ENCODE measurements at places on chromosomes 2 and 18. TPM values are rescaled to one million over a fixed set of nuclear protein-coding genes. Genes with fewer than 3 reads are reported as not detected.

The GREB1L gene
- total RNA-seq: not detected

DNA sequence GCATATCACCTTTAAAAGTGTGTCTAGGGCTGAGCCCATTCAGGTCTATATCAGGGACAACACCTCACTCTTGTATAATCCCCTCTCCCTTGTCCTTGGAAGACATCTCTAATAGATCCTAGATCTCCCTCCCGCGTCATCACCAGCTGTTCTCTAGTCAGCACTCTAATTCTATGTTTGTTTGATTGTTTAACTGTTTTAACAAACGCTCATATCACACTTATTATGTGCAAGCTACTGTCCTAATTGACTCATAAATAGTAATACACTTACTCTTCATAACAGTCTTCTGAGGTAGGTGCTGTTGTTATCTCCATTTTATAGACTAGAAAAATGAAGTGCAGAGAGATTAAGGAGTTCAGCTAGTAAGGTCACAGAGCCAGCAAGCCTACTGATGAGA is 1.6 kb upstream of the ERMN start:
- no peak overlapping the region for H3K4me3 ChIP-seq
- H3K27ac ChIP-seq: no peak overlapping the region
- H3K27me3 ChIP-seq: no peaks in the 10 kb centered on the region
- H3K36me3 ChIP-seq: peaks cover 4% of the 10 kb centered on the region
- DNase-seq: no peak

The REG3G gene
- not detected for total RNA-seq

DNA sequence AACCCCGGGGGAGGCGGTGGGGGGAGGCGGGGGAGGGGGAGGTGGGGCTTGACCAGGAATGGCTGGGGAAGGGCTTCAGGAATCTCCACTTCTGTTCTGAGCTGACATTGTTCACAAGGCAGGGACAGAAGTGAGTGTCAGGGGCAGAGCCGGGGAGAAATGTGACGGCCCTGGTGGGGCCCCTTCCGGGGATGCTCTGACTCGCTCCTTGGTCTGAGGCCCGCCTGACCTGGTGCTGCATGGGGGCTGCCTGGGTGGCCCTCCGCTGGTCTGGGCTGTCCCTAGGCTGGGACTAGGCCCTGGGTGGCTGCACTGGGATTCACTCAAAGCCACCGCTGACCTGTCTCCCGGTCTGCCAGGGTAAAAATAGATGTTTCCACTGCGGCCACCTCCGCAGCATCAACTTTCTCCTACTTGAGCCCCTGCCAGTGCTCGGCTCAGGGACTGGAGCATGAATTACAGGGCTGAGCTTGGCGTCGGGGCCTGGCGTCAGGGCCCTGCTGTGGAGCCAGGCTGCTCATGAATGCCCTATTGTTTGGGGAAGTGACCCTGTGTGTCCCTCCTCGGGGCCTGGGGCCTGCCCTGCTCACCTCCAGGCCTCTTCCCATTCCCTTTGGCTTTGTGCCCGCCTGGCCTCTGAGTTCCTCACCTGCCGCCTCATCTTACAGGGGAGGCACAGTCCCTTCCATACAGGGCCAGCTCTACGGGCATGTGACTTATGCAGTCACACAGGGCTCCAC is 247.5 kb downstream of the DYSF start:
- H3K4me1 ChIP-seq: no peaks in the 10 kb centered on the region
- no peak overlapping the region for H3K4me3 ChIP-seq
- H3K36me3 ChIP-seq: no peaks in the 10 kb centered on the region
- no peaks in the 10 kb centered on the region for H3K27me3 ChIP-seq
- no peak for DNase-seq

GRCh38 chr2:45778720-45779171 is 127.3 kb downstream of the PRKCE start:
- H3K4me3 ChIP-seq: no peak overlapping the region
- peaks cover 65% of the 10 kb centered on the region for H3K4me1 ChIP-seq
- peak; percentile 83 for DNase-seq
- H3K27ac ChIP-seq: no peak overlapping the region
- H3K36me3 ChIP-seq: no peaks in the 10 kb centered on the region

DNA sequence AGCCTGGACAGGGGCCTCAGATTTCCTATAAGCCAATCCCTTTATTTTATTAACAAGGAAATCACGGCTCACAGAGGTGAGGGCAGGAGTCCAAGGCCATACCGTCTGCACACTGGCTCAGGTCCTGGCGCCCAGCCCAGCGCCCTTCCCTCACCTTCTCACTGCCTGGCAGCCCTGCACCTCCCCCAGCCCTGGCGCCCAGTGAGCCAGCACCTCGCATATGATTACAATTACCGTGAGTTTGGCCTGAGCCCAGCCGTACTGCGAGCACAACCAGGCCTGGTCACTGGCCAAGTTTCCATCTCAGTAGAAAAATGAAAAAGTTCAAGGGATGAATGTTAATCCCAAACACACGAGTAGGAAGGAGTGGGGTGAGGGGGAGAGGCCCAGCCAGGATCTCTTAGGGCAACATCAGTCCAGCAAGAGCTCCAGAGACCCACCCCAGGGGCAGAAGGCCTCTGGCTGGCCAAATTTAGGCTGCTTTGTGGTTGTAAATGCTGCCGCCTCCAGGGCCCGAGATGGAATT is 68.4 kb downstream of the MCFD2 start:
- peaks cover 8% of the 10 kb centered on the region for H3K4me1 ChIP-seq
- peaks cover 6% of the 10 kb centered on the region for H3K27me3 ChIP-seq
- no peak overlapping the region for H3K4me3 ChIP-seq
- H3K36me3 ChIP-seq: no peaks in the 10 kb centered on the region
- no peak for DNase-seq

The FAM110C gene
- not detected for total RNA-seq

DNA sequence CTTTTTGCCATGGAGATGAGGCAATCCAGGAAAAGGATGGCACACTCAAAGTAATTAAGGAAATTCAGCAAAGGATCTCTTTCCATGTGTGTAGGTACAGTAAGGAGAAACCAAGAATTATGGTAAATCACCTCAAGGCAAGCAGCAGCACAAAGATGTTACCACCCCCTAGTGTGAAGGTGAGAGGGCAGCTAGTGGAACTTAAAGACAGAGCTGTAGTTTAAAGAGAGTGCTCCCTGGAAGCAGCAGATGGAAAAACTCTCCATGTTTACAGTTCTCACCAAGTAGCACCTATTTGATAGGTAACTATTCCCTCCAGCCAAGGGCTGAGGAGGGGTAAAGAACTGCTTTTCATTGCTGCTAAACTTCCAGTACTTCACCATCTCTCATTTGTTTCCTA is 860.4 kb upstream of the CRIM1 start:
- H3K27me3 ChIP-seq: no peaks in the 10 kb centered on the region
- H3K4me1 ChIP-seq: no peaks in the 10 kb centered on the region
- no peak for DNase-seq
- H3K27ac ChIP-seq: no peak overlapping the region
- no peaks in the 10 kb centered on the region for H3K36me3 ChIP-seq

The GRHL1 gene
- total RNA-seq: 0.76 TPM

DNA sequence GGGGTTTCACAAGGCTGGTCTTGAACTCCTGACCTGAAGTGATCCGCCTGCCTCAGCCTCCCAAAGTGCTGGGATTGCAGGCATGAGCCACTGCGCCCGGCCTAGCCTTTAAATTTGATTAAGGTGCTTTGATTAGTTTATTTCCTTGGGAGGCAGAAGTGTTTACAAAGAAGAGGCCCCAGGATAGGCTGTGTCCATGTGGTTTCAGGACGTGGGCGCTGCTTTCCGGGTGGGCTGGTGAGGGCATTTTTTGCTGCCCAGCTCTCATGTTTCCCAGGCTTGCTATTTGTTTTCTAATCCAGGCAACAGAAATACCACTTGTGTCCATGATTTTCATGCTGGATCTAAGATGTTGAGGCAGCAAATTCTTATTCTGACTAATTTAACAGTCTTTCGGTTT is 124.2 kb downstream of the SH3RF3 start:
- no peak overlapping the region for H3K4me3 ChIP-seq
- H3K36me3 ChIP-seq: no peaks in the 10 kb centered on the region
- no peaks in the 10 kb centered on the region for H3K27me3 ChIP-seq
- peaks cover 46% of the 10 kb centered on the region for H3K4me1 ChIP-seq
- DNase-seq: no peak

- no peaks in the 10 kb centered on the region for H3K27me3 ChIP-seq
- no peak for DNase-seq
- H3K4me1 ChIP-seq: no peaks in the 10 kb centered on the region
- H3K36me3 ChIP-seq: no peaks in the 10 kb centered on the region
- H3K27ac ChIP-seq: no peak overlapping the region
Observed at GRCh38 chr2:226439337-226439736, 360.3 kb downstream of the IRS1 start.

- H3K4me1 ChIP-seq: peaks cover 7% of the 10 kb centered on the region
- no peak overlapping the region for H3K27ac ChIP-seq
- H3K36me3 ChIP-seq: no peaks in the 10 kb centered on the region
- no peak overlapping the region for H3K4me3 ChIP-seq
- DNase-seq: peak; percentile 43
Observed at GRCh38 chr2:42722320-42723190, 41.4 kb downstream of the OXER1 start.

DNA sequence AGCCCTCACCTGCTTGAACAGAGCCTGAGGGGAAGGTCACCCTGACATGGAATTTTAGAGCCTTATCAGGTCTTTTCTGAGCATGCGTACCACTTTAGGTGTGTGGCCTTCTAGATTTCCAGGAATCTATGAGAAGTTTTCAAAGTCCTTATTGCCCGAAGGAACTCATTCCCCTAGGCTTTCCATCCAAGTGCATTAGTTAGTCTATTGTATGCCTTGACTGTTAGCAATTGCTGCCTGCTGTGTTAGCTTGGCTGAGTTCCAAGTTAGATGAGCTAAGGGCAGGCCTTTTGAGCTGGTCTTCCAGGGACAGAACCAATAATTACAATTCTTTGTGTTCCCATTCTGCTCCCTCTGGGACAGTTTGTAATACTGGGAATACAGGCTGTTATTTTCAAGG is 30.8 kb upstream of the PUM2 start:
- no peak overlapping the region for H3K27ac ChIP-seq
- H3K27me3 ChIP-seq: no peaks in the 10 kb centered on the region
- H3K4me1 ChIP-seq: no peaks in the 10 kb centered on the region
- DNase-seq: no peak

- no peak for DNase-seq
- no peak overlapping the region for H3K4me3 ChIP-seq
- H3K27me3 ChIP-seq: no peaks in the 10 kb centered on the region
- no peak overlapping the region for H3K27ac ChIP-seq
Observed at GRCh38 chr2:202023904-202024266, 9.8 kb upstream of the FZD7 start.

GRCh38 chr2:217004656-217005055 is 144.8 kb upstream of the TNP1 start:
- H3K36me3 ChIP-seq: no peaks in the 10 kb centered on the region
- H3K4me1 ChIP-seq: no peaks in the 10 kb centered on the region
- no peak overlapping the region for H3K27ac ChIP-seq

DNA sequence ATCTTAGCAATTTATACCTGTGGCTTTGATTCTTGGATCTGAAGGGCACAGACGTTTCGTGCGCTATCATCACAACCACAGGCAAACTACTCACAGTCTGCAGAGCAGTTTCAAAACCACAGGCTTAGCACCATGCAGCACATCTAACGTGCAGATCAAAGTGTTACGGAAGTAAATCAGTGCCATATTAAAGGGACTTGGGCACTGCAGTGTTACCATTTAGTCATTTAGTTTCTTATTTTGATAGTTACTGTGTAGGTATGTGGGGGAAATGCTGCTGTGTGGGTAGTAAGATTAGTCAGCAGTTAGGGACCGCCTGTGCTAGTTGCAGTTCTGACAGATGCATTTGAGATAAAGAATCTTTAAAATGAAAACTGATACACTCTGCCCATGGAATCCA is 384.0 kb downstream of the NBAS start:
- no peak overlapping the region for H3K4me3 ChIP-seq
- H3K27ac ChIP-seq: no peak overlapping the region
- H3K4me1 ChIP-seq: no peaks in the 10 kb centered on the region
- no peak for DNase-seq
- H3K36me3 ChIP-seq: peaks cover 16% of the 10 kb centered on the region

The RNU2-63P gene
- total RNA-seq: 8.9 TPM

- H3K4me1 ChIP-seq: no peaks in the 10 kb centered on the region
- H3K36me3 ChIP-seq: no peaks in the 10 kb centered on the region
- no peak overlapping the region for H3K4me3 ChIP-seq
- DNase-seq: no peak
- no peaks in the 10 kb centered on the region for H3K27me3 ChIP-seq
Observed at GRCh38 chr2:83944191-83944590, 514.9 kb downstream of the SUCLG1 start.

The ZNF804A gene
- total RNA-seq: 2.4 TPM

DNA sequence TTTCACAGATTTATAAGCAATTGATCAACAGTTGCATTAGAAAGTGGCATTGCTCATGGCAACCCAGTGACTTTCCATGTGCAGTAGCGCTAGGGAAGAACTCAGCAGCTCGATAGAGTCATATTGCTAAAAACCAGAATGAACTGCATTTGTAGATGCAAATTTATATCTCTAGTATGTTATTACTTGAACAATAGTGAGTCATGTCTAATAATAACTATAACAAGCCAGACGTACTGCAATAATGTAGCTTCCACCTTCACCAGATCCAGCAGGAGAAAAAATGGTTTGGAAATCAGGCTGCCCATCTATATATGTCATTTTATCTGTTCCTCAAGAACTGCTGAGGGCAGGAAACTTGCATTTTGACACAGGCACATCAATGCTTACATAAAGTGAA is 66.5 kb upstream of the FIGN start:
- no peaks in the 10 kb centered on the region for H3K4me1 ChIP-seq
- H3K27ac ChIP-seq: no peak overlapping the region

GRCh38 chr2:198701481-198701880 is 756.3 kb downstream of the SATB2 start:
- no peak overlapping the region for H3K27ac ChIP-seq
- no peak for DNase-seq
- no peaks in the 10 kb centered on the region for H3K4me1 ChIP-seq

The FSHR gene
- total RNA-seq: not detected

DNA sequence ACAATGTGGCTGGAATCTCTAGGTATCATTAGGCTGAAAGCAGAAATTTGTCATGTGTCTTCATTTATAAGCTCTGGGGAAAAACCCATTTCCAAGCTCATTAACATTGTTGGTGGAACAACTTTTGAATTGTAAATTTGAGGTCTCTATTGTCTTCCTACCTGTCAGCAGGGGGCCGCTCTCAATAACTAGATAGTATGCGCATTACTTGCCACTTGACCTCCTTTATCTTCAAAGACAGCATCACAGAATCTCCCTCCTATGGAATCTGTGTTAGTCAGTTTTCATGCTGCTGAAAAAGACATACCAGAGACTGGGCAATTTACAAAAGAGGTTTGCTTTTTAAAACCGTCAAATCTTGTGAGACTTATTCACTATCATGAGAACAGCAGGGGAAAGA is 223.1 kb downstream of the CALCRL start:
- H3K36me3 ChIP-seq: no peaks in the 10 kb centered on the region
- no peaks in the 10 kb centered on the region for H3K27me3 ChIP-seq
- no peak for DNase-seq
- H3K4me1 ChIP-seq: no peaks in the 10 kb centered on the region
- no peak overlapping the region for H3K27ac ChIP-seq

GRCh38 chr2:126803434-126803775 is 95.3 kb upstream of the TEX51 start:
- no peak for DNase-seq
- H3K4me1 ChIP-seq: no peaks in the 10 kb centered on the region
- no peaks in the 10 kb centered on the region for H3K27me3 ChIP-seq
- no peaks in the 10 kb centered on the region for H3K36me3 ChIP-seq

GRCh38 chr2:18560797-18561085 is 288 bp upstream of the RDH14 start:
- H3K27ac ChIP-seq: peak overlapping the region; percentile 93
- H3K4me3 ChIP-seq: peak overlapping the region; percentile 79

The EML6 gene
- 47.2 TPM for total RNA-seq

GRCh38 chr2:227614246-227614645 is 394 bp downstream of the SCYGR3 start:
- no peak overlapping the region for H3K4me3 ChIP-seq
- no peak overlapping the region for H3K27ac ChIP-seq
- no peak for DNase-seq
- no peaks in the 10 kb centered on the region for H3K27me3 ChIP-seq

The MRO gene
- not detected for total RNA-seq

Measured in B cell (primary cell).